Muscle of back (tissue), 13 donors: ENCODE measurements at places on chromosomes 6 and 20.

- no peak for DNase-seq
Measured at GRCh38 chr6:158761746-158762145, 57.4 kb downstream of the EZR start.

GRCh38 chr6:125842091-125842626 is 51.4 kb downstream of the NCOA7 start:
- DNase-seq, result no peak

GRCh38 chr6:157443066-157443800 is 62.2 kb downstream of the ZDHHC14 start:
- no peak for DNase-seq

- DNase-seq, result no peak
Measured at GRCh38 chr6:170179616-170180324, 111.1 kb downstream of the DLL1 start.

- DNase-seq, result no peak
Measured at GRCh38 chr20:33280000-33280680, 2.9 kb upstream of the BPIFB1 start.

DNA sequence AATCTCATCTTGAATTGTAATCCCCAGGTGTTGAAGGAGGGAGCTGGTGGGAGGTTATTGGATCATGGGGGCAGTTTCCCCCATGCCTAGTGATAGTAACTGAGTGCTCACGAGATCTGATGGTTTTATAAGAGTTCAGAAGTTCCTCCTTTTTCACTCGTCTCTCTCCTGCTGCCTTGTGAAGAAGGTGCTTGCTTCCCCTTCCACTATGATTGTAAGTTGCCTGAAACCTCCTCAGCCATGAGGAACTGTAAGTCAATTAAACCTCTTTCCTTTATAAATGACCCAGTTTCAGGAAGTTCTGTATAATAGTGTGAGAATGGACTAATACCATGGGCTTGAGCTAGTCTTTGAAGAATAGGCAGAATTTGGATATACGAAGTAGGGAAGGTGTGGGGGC is 113.9 kb downstream of the RIN2 start:
- DNase-seq, result no peak

DNA sequence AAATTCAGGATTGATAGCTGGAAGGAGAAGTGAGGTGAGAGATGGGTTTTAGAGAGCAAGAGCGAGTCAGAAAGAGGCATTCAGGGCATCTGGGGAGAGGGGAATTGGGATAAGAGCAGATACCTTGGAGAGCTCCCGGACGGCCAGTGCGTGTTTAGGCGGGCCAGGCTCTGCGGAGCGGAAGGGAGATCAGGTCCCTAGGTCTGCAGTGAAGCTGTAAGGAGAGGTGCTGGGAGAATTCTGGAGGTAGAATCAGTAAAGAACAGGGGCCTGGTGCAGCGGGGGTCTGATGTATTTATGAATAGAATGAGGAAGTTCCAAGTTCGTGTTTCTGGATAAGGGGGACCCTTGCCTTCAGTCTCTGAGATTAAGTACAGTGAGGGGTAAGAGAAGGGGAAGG is 47.4 kb upstream of the FAM83D start:
- DNase-seq, result no peak

DNA sequence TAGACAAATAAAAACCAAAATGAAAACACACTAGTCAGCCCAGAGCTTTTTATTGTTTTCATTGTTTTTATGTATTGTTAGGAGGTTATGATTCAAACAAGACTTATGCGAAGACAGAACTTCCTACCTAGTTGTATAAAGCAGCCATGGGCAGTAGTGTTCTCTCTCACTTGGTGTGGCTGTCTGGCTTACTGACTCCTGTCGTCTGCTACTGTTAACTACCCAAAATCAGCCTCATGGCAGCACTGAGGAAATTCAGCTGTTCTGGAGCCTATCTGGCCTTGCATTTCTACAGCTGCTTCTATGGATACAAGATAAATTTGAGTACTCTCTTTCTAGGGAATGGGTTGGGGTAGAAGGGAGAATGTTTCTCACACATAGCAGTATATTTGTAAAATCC is 20.4 kb downstream of the VTA1 start:
- DNase-seq, result no peak

GRCh38 chr6:52410979-52411378 is 9.2 kb upstream of the EFHC1 start:
- no peak for DNase-seq

DNA sequence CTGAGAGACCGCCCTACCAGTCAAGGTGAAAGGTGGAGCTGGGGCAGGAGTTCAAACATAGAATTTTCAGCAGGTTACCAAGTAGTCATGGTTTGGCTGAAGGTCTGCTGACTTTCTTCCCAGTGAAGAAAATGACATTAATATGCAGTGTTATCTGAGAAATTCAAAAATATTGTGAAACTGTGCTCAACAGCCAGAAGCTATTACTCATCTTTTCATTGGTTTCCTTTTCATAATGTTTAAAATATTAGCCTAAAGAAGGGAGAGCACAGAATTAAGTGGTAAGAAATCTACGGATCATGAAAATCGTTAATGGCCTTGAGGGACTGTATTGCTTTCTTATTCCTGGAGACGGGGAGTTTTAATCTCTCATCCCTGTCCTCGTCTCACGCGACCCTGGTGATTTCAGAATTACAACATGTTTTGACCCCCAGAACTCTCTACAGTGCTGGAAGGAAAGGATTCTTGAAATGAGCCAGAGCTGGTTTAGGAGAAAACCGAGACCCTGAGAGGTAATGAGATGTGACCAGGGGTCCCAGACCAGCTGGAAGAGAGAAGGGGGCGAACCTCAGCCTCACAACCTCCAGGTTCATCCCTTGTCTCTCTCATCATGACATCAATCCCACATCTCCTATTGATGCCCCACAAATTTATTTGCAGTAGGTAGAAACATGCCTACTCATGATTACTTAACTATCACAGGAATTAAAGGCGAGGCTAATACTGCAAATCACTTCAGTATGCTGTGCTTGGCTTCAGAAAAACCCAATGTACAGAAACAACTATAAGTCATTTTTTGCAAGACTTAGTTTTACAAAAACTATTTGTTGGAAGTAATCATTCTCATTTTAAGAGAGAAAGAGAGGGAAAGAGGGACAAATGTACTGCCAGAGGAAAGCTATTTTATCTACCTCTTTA is 209.5 kb downstream of the FNDC1 start:
- peak; percentile 83 for DNase-seq

- no peak for DNase-seq
Measured at GRCh38 chr6:37635319-37635718, 62.4 kb downstream of the MDGA1 start.

DNA sequence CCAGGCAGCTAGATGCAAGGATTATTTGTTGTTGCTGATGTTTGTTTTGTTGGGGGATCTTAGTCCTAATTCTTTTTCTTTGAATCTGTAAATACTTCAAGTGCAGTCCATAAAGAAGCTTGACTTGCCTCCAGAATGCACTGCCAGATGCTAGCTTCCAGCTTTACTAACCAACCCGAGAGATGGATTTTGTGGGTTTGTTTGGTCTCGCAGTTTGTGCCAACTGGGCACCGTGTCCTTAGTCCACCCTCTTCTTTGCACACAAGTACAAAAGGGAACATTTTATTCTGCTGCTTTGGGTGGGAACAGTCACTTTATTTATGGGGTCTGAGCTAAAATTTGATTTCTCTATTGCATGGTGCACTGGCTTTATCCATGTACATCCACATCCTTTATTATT is 212.0 kb downstream of the PLCB1 start:
- no peak for DNase-seq

DNA sequence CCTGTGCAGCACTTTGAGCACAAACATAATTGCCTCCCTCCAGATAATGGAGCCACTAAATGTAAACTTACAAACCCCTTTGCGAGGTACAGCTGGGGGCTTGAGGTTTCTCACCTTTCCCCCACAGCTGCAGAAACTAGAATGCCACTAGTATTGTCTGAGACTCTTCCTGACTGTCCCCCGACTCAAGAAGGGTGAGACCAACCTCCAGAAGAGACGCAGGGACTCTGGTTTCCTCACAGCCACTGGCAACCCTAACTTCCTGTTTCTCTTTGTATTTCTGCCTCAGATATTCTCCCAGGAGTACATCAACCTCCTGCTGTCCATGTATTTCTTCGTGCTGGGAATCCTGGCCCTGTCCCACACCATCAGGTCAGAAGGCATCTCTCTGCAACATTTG is 23.6 kb downstream of the HM13 start:
- DNase-seq, result no peak

GRCh38 chr20:22490287-22491193 is 93.8 kb downstream of the FOXA2 start:
- no peak for DNase-seq

- no peak for DNase-seq
Measured at GRCh38 chr6:7750197-7750596, 24.3 kb downstream of the BMP6 start.

DNA sequence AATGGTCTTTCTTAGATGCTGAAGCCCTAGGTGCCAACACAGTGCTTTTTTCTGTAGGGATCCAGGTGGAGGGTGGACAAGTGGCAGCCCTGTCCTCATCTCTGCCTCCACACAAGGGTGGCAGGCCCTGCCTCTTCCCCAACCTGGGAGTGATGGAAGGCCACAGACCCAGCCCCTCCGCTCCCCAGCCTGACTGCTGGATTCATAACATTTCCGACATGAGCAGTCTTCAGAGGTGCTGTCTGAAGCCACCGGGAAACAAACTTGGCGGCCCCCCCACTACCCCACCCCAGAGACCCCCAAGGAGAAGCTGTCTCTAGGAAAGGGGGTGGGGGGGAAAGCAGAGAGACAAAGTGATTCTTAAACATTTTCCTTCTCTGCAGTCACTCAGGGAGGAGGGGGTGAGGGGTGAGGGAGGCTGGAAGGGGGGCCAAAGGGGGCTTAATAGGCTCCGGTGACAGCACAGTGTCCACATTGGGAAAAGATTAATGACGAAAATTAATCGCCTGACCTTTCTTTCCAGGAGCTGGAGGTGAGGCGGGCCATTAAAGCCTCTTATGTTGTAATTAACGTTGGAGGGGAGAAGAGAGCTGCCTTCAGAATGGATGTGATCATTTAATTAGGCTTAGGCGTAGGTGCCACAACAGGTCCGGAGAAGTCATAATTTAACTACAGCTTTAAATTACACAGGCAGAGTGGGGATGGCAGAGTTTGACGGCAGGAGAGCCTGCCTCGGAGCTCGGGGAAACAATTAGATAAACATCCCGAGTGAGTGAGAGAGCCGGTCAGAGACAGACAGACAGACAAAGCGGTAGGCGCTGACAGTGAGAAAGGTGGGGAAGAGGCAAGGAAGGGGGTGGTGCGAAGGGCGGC is 76.8 kb upstream of the FOXP4 start:
- DNase-seq, result no peak

DNA sequence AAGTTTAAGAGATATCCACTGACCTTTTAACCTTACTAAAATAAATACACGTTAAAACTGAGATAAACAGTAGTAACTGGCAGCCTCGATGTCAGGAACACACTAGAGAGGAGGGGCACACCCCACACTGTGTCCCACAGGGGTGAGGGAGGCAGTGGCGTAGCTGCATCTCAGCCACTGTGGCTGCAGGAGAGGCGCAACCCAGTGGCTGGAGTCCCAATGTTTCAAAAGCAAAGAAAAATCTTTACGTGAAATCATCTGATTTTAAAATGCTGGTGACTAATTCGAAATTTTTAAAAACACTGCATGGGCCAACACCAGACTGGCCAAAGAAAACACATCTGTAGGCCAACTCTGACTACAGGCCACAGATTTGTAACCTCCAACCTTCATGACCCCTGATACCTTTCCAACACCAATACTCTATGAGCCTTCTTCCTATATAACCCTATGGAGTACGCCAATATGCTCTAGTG is 54.7 kb downstream of the TRAM2 start:
- no peak for DNase-seq

- no peak for DNase-seq
Measured at GRCh38 chr6:140105857-140106256, 731.4 kb upstream of the CITED2 start.

GRCh38 chr6:41939176-41939847 is 2.3 kb downstream of the CCND3 start:
- peak; percentile 44 for DNase-seq

DNA sequence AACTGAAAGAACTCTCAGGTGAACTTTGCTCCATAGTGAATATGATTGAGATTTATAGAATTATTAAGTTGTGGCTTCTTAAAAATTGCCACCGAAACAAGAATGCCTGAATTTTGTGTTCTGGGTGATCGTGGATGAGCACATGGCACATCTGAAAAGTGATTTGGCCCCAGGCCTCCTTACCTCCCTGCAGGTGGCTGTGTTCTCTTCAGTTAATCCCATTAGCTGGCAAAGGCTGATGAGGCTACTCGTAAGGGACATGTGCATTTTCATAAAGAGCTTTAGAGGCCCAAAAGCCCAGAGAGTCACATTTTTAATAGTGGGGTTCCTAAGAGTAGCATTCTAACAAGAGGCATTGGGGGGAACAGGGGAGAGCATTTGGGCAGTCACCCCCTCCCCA is 22.6 kb downstream of the GNAS start:
- no peak for DNase-seq

DNA sequence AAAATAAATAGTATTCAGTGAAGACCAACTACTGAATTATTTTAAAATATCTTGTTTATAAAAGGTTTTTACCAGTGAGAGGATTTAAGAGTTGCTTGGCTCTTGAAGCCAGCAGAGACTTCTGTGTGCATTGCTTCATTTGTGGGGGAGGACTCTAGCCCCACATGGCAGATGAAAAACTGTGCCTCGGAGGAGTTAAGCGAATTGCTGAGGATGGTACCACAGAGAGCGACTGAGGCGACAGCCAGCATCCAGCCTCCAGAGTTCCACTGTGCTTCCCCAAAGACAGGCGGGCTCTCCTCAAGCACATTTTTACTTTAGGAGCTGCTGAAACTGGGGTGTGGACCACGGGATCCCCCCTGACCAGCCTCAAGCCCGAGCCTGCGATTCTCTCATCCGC is 80.7 kb downstream of the THBS2 start:
- no peak for DNase-seq

GRCh38 chr6:148157841-148158240 is 184.8 kb upstream of the SASH1 start:
- no peak for DNase-seq

DNA sequence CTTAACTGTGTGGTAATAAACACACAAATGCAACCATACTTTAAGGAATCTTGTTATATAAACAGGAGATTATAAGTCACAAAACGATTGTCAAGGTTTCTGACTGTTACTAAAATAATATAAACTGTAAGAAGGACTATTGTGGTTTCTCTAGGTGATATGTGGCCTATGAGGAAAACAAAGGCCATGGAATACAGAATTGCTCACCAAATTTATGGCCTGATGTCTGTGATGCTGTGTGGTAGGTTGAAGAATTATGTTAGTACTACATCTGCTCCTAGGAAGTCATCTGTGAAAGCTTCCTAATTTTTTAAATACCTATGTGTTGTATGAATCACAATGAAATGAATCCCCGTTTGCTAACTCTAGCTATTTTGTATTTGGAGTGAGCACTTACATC is 875.4 kb upstream of the MAP3K7 start:
- no peak for DNase-seq

DNA sequence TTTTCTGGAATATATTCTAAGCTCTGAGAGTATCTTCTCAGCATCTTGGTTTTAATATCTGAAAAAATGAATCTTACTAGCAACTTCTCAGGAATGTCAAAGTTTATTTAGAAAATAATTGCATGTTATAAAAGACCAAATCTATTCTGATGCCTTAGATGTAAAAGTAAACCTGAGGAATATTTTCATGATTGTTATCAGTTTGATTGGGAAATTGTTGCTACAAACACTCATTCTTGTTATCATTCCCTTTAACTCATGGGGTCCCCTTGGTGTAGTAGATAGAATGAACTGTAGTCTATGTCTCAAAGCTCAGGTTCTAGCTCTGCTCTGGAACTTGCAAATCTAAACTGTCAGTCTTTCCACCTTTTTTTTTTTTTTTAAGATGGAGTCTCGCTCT is 50.0 kb downstream of the SNRNP48 start:
- no peak for DNase-seq
